ENCODE measurements at places on chromosomes 11 and 22. TPM values are rescaled to one million over a fixed set of nuclear protein-coding genes. Genes with fewer than 3 reads are reported as not detected.

GRCh38 chr11:79400717-79401330 lies 40.0 kb downstream of the TENM4 start:
- H3K27me3 ChIP-seq = no peaks in the 10 kb centered on the region
- H3K27ac ChIP-seq = no peak overlapping the region

DNA sequence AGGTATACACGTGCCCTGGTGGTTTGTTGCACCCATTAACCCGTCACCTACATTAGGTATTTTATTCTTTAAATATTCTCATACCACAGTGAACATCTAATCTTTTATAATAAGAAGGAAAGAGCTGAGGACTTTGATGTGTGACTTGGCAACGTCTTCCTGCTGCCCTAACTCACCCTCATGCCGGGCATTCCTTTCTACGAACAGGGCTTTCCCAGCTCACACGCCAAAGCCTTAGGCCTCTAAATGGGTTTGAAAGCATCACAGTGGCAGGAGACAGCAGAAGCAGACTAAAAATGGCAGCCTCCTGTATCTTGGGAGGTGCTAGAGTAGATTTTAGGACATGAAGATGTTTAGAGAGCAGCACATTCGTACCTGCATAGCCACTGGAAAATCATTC lies 52.6 kb downstream of the CLTCL1 start:
- H3K4me3 ChIP-seq = no peak overlapping the region
- H3K27ac ChIP-seq = no peak overlapping the region
- DNase-seq = no peak
- H3K36me3 ChIP-seq = no peaks in the 10 kb centered on the region
- no peaks in the 10 kb centered on the region for H3K27me3 ChIP-seq
- H3K4me1 ChIP-seq = no peaks in the 10 kb centered on the region

GRCh38 chr11:118958577-118958976 lies 2.5 kb downstream of the UPK2 start:
- no peaks in the 10 kb centered on the region for H3K36me3 ChIP-seq
- H3K27me3 ChIP-seq = no peaks in the 10 kb centered on the region
- no peak for DNase-seq
- H3K4me1 ChIP-seq = no peaks in the 10 kb centered on the region

C1QTNF4 gene
- not detected for total RNA-seq

ANO9 gene
- total RNA-seq = 61.4 TPM

UPK3A gene
- not detected for total RNA-seq

FXYD6 gene
- total RNA-seq = 0.54 TPM
